Umbilical cord (tissue), 2 donors: ENCODE measurements at places on chromosomes 11 and 22.
A peak's percentile ranks its signal among the peaks of the same experiment; 100 is the strongest.

DNA sequence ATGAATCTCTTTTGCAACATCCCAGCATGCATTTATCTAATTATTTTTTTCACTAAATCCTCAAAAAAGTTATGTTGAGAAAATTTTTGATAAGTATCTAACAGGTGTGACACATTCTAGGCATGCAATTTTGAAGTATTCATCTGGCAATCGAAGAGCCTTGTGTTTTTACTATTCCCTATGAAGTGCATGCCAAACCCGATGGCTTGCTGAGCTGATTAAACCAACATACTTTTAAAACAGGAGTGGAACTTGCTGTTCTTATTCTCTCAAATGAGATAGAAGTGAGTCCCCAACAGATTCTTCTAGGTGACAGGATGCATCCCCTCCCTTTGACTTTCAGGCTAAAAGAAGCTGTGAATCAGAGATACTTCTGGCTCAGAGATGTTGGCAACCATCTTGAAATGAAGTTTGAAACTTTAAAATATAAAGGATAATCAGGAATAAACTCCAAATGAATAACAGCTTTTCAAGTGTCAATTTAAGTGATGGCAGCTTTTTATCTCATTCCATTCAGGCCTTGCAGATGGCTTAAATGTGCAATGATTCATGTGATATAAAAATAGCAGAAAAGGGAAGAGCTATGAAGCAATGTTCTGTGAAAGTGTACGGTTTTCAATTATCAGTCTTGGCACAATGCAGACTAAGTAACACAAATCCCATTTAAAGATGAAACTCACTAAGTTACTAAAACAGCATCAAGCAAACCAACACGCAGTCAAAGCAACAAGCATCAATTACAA is 67.7 kb downstream of the APOL5 start:
- no peak for DNase-seq

DNA sequence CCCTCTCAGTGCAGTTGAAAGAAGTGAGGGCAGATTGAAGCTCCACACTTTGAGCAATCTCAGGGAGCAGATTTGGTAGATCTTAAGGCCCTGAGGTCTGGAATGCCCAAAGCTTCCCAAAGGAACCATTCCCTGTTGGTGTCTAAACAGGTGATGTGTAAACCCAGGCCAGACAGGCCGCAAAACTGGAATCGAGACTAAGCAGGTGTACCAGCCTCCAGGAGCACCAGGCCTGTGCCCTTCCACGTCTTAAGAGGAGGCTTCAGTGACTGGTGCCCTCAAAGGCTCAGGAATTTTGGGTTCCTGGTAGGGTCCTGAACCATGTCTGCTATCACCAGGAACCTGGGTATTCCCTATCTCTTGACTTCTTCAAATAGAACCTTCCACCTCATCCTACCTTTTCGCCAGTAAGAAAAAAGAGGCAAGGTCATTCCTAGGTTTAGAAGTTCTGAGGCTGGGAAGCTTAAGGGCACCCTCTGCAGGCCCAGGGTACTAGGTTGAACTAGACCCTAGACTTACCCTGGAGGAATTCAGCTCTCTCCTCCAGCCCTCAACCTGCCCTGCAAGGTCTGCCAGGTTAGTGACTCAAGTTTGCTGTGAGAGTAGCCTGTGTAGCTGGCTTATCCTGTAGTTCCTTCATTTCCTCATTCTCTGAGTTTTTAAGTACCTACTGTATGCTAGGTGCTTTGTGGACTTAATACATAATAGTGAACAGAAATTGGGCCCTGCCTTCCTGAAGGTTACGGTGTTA is 100.0 kb upstream of the NNMT start:
- DNase-seq: no peak

- DNase-seq: no peak
Observed at GRCh38 chr11:20238712-20239111, 78.4 kb upstream of the DBX1 start.

- no peak for DNase-seq
Observed at GRCh38 chr22:28562324-28562723, 117.3 kb downstream of the TTC28 start.

DNA sequence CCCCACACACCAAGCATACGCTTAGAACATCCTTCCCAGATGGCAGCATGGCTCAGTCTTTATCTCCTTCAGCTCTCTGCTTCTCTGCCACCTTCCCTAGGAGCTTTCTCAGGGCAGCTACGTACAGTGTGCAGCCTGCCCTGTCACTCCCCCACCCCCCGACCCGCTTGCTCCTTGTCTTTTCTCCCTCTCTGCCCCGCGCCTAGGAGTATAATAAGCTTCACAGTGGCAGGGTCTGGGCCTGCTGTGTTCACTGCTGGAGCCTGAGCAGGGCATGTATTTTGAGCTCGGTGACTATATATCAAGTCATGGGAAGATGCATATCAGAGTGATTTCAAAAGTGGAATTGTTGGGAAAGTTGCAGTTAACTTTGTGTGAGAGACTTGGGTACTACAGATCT is 55.8 kb upstream of the ADSL start:
- DNase-seq: no peak

DNA sequence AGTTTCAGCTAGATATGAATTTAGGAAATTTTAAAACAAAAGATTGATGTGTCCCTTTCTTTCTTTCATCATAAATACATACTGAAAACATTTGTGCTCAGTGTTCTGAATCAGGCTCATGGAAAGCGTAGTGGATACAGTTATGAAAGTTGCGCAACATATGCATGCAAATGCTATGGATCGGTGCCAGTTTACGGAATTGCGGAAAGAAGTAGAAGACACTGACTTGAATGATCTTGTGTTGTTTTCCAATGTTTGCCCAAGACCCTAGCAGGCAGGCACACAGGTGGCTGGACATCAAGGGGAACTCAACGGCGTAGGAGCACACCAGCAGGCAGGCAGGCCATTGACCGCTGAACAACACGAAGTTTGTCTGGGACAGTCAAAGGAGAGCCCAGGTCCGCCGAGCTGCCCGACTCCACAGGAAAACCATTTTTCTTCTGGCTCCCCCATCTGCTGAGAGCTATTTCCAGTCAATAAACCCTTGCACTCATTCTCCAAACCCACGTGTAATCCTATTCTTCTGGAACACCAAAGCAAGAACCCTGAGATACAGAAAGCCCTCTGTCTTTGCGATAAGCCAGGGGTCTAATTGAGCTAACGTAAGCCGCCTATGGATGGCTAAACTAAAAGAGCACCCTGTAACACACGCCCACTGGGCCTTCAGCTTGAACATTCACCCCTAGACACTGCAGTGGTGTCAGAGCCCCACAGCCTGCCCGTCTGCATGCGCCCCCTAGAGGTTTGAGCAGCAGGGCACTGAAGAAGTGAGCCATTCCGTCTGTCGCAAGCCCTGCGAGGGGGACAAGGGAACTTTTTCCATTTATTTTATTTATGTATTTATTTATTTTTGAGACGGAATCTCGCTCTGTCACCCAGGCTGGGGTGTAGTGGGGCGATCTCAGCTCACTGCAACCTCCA is 7.4 kb upstream of the BIRC3 start:
- DNase-seq: no peak

GRCh38 chr22:49966774-49967705 is 6.5 kb downstream of the PIM3 start:
- peak; percentile 50 for DNase-seq

GRCh38 chr22:45424241-45424731 is 10.8 kb downstream of the RIBC2 start:
- DNase-seq: no peak

- no peak for DNase-seq
Observed at GRCh38 chr11:70580036-70580805, 181.9 kb downstream of the CTTN start.

DNA sequence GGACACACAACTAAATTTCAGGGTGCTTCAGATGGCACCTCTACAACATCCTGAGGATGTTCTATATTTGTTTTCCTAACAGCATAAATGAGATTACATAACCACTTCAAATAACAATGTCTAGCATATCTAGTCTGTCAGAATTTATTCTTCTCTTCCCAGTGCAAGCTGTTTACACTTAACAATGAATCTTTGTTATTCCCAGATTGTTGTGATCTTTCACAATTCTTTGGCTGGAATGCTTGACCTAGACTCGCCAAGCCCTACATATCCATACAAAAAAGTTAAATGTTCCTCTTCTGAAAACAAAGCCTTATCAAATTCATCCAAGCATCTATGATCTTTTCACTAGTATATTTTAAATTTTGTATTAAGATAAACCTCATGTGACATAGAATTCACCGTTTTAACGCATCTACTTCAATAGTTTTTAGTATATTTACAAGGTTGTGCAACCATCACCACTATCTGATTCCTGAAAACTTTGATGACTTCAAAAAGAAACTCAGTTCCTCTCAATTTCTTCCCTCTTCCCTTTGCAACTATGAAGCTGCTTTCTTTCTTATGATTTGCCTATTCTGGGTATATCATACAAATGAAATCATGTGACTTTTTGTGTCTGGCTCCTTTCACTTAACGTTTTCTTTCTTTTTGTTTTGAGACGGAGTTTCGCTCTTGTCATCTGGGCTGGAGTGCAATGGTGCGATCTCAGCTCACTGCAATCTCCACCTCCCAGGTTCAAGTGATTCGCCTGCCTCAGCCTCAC is 61.7 kb upstream of the CHRNA10 start:
- no peak for DNase-seq

- DNase-seq: no peak
Observed at GRCh38 chr11:22276535-22276934, 61.6 kb upstream of the SLC17A6 start.

DNA sequence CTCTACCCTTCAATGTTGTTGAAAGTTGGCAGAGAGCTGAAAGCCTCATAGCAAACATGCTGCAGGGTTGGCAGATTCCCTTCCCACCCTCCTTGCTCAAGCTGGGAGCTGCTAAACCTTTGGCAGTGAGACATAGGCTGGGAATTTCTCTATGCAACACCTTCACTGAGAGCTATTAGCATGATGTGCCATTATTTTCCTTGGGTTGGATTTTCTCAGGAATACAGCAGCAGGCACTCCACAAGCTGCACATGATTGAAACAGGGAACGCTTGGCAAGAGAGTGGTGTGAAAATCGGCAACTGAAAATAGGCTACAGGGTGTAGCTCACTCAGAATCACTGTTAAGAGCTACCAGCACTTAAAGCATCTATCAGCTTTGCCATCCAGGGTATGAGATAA is 9.6 kb upstream of the ALKBH3 start:
- DNase-seq: no peak

- DNase-seq: no peak
Observed at GRCh38 chr22:47064016-47064415, 301.6 kb downstream of the TBC1D22A start.

GRCh38 chr11:81377418-81377817 is 1356.2 kb downstream of the FAM181B start:
- DNase-seq: no peak

DNA sequence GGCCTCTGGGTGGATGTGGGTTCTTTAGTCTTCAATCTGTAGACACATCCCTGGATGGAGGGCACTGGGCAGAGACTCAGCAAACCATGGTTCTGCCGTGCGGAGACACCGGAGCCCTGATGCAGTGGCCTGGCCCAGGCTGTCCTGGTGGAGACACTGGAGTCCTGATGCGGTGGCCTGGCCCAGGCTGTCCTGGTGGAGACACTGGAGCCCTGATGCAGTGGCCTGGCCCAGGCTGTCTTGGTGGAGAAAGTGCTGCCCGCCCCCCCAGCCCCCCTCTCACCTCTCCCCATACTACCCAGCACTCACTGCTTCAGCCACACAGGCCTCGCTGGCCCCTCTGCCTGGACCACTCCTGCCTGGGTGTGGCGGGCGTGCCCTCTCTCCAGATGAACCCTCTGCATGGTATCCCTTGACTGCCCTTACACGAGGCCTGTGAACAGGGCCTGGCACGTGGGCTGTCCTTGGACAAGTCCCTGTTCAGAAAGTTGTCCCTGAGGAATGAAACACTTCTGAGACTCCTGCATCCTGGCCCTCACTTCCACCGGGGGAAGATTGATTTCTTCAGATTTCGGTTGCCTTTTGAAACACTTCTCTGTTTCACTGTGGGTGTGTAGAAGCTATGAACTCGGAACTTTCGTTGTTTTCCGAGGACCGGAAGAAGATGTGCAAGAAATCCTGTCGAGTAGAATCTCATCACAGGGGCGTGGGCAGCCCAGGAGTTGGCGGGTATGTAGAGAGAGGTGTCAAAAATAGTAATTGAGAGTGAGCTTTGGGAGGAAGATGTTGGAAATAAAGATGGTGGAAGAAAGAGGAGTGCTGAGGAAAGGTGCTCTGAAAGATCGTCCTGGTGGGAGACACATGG is 26.2 kb downstream of the IGHMBP2 start:
- DNase-seq: no peak

- peak; percentile 48 for DNase-seq
Observed at GRCh38 chr11:34044664-34045485, 6.7 kb upstream of the CAPRIN1 start.

- DNase-seq: no peak
Observed at GRCh38 chr11:103109818-103110388, 677 bp downstream of the DYNC2H1 start.

DNA sequence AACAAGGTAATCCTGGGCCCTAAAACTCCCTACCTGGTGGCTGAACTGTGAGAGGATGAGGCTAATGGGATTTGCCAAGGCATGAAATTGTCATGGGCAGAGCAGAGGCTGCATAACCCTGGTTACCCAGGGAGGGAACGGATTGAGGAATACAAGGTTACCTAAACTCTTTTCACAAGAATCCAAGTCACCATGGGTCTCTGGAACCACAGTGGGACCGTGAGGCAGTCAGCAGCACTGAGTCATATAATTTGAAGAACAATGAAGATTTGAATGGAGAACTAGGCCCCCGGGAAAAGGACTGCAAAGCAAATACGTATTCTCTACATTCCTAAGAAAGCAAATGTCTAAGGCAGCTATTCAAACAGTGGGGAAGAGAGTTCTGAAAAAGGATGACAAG is 19.8 kb downstream of the CAT start:
- DNase-seq: no peak

DNA sequence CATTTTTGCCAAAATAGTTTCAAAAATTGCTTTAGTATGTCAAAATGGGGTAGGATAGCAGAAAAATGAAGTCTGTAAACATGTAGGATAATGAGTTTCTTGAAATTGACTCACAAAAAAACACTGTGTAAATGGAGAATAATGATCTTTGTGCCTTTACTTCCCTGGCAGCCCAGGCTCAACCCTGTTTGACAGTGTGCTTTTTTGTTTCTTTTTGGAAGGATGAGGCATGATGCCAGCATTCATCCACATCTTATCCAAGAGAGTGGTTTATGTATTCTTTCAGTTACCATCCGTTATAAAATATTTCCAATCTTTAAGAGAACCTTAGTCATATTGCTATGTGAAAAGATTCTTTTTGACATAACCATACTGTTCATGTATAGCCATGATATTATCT is 70.6 kb downstream of the ARHGAP42 start:
- DNase-seq: no peak

DNA sequence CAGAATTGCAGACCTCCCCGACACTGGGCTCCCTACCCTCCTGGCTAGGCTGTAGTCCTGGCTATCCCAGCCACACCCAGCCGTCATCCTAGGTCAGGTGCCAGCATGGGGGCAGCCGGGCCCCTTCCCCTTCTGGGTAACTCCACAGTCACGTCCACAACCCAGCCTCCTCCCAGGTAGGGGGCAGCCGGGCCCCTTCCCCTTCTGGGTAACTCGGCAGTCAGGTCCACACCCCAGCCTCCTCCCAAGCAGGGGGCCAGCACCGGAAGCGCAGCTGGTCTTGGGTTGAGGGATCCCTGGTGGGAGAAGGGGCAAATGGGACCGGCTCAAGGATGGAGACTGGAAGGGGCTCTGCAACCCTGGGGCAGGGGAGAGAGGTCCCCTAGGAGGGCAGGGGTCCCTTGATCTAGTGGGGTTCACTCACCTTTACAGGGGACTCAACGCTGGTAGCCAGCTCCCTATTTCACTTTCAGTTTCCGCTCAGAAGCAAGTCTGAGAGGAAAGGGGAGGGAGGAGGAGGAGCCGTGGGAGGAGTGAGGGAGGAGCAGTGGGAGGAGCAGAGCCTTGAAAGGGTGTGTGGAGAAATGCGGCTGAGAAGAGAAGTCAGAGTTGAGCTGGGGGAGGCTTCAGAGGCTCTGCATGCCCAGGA is at the start of gene TRIM21:
Gene TRIM21 (minus strand): TSS at position 494 of the 649 bp plus-strand sequence. CDS start 3,293 bp downstream, outside the sequence.
- DNase-seq: peak; percentile 95
